ENCODE measurements at places on chromosomes 1 and 21.

DNA sequence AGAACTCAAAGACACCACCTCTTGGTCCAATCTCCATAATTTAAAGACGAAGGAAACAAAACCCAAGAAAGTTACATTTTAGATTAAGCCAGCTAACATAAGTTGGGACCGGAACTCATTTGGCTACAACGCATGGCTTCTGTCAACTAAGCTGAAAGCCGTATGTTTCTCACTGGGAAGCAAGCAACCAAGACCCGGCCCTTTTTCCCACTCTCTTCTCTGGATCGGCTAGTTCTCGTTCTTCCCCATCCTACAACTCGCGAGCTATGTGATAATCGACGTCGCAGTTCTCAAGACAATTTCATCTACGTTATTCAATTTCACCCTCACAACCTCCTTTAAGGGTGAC lies 601 bp downstream of the CCT8 start:
- no peak for DNase-seq

DNA sequence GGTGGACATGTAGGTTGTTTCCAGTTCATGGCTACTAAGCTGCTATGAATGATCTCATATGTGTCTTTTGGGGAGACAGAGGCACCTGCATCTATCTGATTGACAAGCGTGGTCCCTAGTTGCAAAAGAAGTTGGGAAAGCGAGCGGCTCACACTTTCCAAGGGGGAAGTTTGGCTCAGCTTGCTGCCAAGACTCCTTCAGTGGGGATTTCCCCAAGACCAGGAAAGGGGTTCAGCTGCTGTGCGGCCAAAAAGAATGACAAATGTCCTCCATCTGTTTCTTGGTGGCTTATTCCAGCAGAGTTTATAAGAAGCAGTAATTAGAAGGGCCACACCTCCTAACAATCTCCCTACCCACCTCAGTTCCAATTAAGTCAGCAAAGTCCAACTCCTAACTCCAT lies 128.5 kb upstream of the GALNT2 start:
- DNase-seq: no peak

GRCh38 chr1:213164561-213164960 lies 113.5 kb downstream of the RPS6KC1 start:
- no peak for DNase-seq

GRCh38 chr1:168755800-168756418 lies 26.9 kb upstream of the DPT start:
- DNase-seq: no peak

DNA sequence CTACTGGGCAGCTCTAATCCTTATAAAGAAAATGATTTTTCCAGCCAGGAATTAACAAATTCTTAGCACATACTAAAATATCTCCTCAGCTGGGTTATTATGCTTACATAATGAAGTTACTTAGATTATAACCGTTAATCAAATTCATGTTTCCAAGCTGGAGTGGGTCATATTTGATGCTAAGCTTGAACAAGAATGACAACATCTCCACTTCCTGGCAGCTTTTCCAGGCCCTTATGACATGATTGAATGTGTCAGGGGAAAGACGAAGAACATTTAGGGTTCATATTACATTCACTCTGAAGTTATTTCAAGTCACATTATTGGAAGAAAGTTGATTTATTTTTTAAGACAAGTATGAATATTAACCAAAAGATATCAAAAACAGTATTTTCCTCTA lies 333.7 kb downstream of the PCP4 start:
- no peak for DNase-seq

- no peak for DNase-seq
Observed at GRCh38 chr21:46562964-46563607, 41.8 kb downstream of the S100B start.

DNA sequence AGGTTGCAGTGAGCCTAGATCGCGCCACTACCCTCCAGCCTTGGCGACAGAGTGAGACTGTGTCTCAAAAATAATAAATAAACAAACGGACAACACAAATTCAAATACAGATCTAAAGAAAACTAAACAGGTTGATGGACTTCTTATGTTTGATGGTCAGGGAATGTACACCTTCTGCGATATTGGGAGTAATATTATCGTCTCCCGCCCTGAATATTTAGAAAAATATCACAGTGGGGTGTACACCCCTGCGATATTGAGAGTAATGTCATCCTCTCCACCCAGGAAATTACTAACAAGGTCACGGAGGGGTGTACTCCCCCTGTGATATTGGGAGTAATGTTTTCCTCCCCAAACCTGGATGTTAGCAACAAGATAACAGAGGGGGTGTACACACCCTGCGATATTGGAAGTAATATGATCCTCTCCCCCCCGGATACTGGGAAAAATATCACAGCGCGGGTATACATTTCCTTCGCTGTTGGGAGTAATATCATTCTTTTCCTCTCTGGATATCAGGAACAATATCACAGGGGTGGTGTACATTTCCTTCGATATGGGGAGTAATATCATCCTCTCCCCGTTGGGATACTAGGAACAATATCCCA lies 1.4 kb upstream of the CFAP298 start:
- no peak for DNase-seq

Measured in NCI-H2227 treated with DMSO at 0.1 percent for 48 hours (cell line).